ENCODE measurements at places on chromosomes 11 and 22.

GRCh38 chr22:47409539-47410275 is 647.3 kb downstream of the TBC1D22A start:
- no peak for DNase-seq

GRCh38 chr11:131253142-131253655 is 117.2 kb upstream of the NTM start:
- DNase-seq: no peak

DNA sequence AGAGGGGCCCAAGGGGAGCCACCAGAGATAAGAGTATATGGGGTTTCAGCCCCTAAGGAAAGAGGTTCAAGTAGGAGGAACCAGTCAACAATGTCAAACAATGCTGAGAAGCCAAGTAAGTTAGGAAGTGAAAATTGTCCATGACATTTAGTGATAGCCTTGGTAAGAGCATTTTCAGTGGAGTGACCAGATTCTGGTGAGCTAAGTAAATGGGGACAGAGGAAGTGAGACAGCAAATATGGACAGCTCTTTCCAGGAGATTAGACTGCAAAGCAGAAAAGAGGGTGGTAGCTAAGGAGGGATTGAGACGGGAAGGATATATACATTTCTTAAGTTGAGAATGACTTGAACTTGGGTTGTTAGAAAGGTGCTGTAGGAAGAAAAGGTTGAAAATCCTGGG is 22.9 kb downstream of the POLD3 start:
- no peak for DNase-seq

DNA sequence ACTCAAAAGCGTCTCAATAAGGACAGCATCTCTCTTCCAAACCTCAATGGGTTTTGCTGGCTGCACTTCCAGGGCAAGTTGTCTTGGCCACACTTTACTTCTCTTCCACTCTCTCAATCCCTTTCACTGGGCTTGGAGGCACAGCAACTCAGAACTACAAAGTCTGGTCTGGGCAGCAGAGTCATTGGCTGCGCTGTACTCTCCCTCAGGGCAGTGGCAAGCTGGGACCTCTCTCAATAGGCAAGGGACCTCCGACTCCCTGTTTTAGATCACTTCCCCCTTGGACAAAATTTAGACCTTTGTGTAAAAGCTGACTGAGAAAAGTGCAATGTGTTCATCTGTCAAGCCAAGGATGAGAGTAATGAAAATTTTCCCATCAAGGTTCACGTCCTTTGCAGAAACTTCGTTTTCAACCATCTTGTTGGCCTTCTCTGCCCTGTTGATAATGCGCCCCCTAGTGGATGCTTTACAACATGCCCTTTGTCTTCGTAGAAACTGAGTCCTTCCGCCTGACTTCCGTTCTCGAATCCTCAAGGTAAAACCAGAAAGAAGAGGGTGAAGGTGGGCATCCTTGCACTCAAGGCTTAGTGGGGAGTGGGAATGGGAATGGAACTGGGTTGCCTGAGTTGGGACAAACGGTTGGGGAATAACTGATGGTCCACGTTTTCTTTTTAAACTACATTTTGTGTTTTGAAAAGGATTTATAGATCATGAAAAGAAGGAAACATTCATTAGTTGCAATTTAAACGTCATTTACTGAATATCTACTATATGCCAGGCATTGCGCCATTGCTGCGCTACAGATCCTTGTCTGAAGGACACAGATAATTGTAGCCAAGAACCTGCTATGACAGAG is 99.1 kb downstream of the CD44 start:
- peak; percentile 22 for DNase-seq

GRCh38 chr11:776561-777287 is 563 bp downstream of the GATD1 start:
- DNase-seq: no peak

DNA sequence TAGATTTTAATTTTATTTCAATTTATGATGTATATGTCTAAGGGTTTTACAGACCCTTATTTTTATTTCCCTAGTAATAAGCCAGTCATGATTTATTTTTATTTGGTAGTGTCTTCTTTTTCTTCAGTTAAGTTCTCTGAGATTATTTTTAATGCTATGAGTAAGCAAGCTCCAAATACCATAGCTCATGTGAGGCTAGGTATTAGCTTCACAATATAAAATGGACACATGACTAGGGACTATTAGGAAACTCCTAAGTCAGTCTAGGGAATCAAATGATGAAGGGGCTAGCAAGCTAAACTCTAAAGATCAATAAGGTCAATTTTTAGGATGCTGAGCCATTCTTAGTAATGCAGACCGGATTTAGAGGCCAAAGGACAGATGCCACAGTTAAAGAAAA is 45.9 kb downstream of the CKAP5 start:
- no peak for DNase-seq

- no peak for DNase-seq
Measured at GRCh38 chr11:110455718-110456117, 26.0 kb downstream of the FDX1 start.

- DNase-seq: no peak
Measured at GRCh38 chr22:38531251-38531938, 25.3 kb upstream of the DDX17 start.

GRCh38 chr11:66100272-66101065 is 30.4 kb downstream of the PACS1 start:
- DNase-seq: no peak

DNA sequence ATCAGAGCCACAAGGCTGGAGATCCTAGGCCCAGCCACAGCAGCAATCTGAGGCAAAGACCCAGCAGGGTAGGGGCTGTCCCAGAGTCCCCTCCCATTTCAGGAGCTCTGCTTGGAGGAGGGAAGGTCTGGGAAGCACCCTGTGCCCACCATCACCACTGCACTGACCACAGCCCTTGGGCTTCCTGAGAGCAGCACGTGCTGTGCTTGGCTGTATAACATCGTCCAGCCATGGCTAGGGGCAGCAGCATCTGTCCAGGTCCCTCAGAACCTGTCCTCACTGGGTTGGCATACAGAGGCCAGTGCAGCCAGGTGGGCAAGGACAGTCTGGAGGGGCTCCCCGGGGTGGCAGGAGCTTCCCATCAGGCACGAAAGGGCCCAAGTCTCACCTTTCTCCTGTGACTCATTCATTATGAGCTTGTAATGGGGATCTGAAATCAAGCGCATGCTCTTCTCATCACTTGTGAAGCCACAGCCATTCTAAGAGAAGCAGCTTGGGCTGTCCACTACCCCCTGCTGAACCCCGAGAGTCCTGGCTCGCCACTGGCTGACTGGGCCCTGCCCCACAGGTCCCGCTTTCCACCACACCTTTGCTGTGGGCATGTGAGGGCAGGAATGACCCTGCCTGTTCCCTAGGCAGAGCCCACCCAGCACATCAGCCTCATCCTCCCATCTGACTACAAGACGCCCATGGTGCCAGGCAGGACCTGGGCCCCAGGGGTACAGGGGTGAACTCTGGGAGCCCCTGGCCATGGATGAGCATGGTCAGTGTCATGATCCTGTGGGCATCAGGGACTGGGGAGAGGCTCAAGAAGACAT is 83.3 kb downstream of the MED15 start:
- no peak for DNase-seq

GRCh38 chr11:129460714-129461113 is 85.1 kb downstream of the BARX2 start:
- peak; percentile 33 for DNase-seq

GRCh38 chr11:3164552-3165151 is 458 bp downstream of the OSBPL5 start:
- no peak for DNase-seq

GRCh38 chr11:7591987-7592386 is 78.2 kb downstream of the PPFIBP2 start:
- no peak for DNase-seq

DNA sequence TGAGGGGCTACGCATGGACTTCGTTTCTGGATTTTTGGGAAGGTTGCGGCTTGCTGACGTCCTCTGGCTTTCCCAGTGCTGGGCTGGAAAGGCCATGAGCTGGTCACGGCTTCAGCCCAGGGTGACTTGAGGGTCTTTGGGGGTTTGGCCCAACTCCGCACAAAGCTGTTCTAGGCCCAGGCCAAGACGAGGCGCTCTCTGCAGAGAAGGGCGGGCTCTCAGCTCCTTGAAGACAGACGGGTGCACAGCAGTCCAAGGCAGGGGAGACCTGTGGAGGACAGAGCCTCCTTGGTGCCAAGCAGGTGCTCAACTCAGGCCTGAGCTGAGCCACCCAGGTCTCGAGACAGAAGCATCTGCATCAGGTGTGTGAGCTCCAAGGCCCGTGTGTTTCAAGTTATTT is 1003.7 kb downstream of the BRD1 start:
- no peak for DNase-seq

GRCh38 chr11:78354408-78355308 is 63.0 kb downstream of the GAB2 start:
- DNase-seq: peak; percentile 60

GRCh38 chr11:68016904-68017817 is 7.0 kb downstream of the ALDH3B1 start:
- no peak for DNase-seq

DNA sequence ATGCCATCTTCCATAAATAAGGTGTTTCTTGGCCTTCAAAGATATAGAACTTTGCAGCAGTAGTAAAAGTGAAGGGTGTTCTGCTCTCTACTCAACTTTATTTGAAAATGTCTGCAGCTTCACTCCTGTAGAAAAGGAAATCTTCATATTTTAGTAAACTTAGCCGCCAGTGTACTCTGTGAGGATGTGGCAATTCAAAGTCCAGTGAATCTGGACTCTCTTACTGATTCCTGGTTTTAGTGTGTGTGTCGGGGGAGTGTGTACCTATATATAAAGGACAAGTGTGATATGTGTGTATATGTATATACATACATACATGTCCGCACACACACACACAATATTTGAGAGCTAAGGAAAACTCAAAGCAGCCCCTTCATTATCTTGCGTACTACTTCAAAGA is 134.3 kb upstream of the LDLRAD3 start:
- DNase-seq: no peak

DNA sequence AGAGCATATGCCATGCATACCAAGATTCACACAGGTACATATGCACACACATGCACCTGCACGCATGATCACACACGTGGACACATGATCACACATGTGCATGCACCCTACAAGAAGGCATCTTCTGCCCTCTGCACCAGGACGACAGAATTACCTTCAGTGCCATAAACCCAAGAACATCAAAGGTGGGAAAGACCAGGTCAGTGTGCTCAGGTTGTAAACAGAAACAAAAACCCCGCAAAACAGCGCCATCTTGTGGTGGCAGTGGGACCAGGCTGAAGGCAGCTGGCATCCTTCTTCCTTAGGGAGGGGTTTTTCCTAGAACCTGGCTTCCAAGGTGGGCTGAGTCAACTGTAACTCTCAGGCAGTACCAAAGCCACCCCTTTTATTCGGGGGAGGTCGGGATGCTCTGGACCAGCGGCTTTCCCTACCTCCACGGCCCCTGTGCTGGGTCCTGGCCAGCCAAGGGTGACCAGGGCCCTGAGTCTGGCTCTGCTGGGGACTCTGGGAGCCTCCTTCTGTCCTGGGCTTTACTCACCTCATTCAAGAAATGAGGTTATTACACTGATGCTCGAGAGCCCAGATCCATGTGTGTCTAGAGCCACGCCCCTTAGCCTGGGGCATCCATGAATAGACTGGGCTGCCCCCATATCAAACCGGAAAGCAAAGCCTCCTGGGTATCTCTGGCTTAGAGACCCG is 69.4 kb upstream of the FGF3 start:
- no peak for DNase-seq

DNA sequence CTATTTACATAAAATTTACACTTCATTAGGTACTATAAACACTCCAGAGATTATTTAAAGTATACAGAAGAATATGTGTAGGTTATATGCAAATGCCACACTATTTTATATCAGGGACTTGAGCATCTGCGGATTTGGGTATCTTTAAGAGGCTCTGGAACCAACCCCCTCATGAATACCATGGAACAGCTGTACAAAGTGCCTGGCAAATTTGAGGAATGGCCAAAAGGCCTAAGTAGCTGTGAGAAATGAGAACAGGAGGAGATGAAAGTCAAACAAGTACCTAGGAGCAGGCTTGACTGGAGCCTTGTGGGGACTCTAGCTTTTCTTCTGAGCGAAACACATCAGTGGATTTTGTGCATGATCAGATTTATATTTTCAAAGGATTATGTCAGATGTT is 149.3 kb downstream of the RBFOX2 start:
- no peak for DNase-seq

DNA sequence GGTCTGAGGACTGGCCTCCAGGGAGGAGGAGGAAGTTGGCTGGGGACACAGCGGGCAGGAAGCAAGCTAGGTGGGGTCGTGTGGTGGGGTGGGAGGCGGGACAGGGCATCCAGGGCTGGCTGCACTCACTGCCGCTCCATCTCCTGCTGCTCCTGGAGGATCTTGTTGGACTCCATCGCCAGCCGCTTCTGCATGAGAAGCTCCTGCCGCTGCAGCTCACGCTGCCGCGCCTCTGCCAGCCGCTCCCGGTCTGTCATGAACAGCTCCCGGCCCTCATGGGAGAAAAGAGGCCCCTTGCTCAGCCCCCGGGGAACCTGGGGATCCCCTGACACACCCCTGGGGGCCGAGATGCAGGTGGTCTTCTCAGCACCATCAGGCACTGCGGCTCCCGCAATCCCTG is 21.6 kb downstream of the USH1C start:
- no peak for DNase-seq

DNA sequence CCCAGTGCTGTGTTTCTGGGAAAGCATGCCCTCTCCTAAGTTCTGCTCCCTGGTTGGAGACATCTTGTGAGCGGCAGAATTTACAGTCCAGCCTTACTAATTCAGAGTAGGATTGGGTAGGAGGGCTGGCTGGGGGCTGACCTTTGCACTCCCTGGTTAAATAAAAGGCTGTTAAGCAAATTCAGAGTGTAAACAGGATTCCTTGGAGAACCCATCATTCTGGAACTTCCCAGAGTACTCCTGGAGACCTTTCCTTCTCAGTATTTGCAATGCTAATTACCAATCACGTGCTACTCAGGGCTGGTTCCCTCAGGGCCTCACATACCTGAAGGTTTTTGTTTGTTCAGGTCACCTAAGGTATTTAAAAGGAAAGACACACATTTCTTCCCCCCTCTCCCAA is 340.2 kb downstream of the TBC1D22A start:
- no peak for DNase-seq

GRCh38 chr11:34468209-34468841 is 29.6 kb downstream of the CAT start:
- no peak for DNase-seq

GRCh38 chr11:60570970-60571369 is 55.8 kb downstream of the MS4A13 start:
- DNase-seq: no peak

DNA sequence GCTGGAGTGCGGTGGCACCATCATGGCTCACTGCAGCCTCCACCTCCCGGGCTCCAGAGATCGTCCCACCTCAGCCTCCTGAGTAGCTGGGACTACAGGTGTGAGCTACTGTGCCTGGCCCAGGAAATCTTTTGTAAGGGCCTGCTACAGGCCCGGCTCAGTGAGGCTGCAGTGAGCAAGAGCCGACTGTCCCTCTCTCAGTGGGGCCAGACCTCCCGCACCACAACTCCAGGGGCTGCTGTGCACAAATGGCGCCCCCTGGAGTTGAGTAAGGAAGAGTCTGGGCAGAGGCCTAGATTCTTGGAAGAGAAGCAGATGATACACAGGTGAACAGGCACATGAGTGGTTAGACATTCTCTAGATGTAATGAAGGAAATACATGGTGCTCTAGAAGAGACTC is 7.0 kb downstream of the SERHL2 start:
- DNase-seq: no peak
